ENCODE measurements at places on chromosomes 13 and 19.

- ATAC-seq = no peak
Observed at GRCh38 chr19:38502410-38503076, 69.1 kb downstream of the RYR1 start.

DNA sequence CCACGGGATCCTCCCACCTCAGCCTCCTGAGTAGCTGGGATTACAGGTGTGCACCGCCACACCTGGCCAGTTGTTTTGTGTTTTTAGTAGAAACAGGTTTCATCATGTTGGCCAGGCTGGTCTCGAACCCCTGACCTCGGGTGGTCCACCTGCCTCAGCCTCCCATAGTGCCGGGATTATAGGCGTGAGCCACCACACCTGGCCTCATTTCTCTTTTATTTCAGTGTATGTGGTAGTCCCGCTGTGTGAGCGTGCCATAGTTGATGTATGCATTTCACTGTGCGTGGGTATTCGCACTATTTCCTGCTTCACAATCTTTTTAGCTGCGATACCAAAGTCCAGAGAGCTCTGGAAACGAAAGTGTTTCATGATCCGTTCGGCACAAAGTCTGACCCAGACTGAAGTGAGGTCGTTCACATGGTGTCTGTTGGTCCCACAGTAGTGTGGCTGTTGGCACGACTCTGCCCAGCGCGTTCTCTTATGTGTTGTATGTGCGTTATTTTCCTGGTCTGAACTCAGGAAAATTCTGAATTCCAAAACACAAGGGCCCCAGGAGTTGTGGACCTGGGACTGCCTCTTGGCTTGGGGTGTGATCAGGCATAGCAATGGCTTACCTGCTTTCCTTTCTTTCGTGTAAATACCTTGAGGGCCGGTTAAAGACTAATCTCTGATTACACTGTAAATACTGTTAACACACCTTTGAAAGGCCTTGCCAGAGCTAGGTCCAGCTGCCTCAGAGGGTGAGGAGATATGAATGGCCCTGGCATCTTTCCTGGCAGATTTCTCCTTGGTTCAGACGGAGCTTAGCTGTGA lies 8.6 kb downstream of the EPN1 start:
- ATAC-seq = no peak

GRCh38 chr13:49620170-49620621 lies 8.1 kb upstream of the ARL11 start:
- ATAC-seq = peak; percentile 31

GRCh38 chr13:51270623-51271415 lies 48.6 kb downstream of the FAM124A start:
- peak; percentile 57 for ATAC-seq

DNA sequence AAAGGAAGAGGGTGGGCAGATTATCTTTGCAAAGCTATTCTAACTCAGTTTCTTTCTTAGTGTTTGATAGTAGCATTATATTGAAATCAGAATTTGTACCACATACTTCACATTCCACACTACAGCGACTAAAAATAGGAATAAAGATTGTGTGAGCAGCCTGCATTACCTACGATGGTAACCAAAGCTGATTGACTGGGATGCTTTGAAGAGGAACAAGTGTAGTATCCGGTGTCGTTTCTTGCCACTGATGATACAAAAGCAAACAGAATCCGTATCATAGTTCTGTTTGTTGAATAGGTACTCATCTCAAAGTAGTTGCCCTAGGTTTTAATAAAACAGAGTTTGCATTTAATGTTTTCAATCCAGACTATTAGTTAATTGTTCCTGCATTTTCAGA lies 51.2 kb downstream of the FLT3 start:
- ATAC-seq = no peak

DNA sequence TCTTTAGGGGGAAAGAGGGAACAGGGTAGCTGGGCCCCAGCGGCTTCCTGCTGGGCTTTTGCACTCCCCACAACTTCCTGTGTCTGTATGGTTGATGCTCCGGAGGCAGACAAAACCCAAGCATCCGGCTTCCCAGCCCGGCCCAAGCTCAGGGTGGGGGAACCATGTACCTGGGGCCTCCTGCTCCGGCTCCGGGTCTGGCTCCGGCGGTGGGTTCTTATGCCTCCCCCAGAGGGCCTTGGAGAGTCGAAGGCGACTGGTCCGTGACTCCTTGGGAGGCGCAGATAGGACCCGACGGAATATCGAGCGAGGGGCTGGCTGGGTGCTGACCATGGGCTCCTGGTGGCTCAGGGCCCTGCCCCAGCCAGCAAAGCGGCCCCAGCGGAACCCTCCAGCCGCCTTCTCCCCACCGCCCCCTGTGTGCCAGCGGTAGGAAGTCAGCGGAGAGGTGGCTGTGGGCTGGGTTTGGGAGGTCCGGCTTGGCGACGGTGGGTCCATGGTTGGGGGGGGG lies 428 bp downstream of the RASAL3 start:
- no peak for ATAC-seq

- ATAC-seq = no peak
Observed at GRCh38 chr19:13150931-13151604, 857 bp downstream of the IER2 start.

DNA sequence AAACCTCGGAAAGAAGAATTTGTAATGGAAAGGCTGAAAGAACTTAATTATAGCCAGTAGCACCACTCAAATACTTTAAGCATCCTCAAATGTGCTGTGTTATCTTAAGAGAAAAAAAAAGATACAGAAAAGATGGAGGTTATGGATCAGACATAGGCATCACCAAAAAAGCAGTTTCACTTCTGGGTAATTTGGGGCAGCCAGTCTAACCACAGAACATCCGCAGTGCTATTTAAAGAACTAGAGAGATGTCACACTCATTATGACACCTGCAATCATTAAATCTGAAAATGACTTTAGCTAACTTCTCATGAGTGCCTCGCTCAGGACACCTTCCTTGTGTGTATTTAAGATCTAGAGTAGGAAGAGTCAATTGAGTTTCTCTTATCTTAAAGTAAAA lies 211.8 kb downstream of the RBM26 start:
- no peak for ATAC-seq

- no peak for ATAC-seq
Observed at GRCh38 chr19:14979476-14980255, at the start of gene SLC1A6. Gene SLC1A6 (minus strand): TSS chr19:14979864. CDS start chr19:14972910, 6,954 bp downstream.

GRCh38 chr19:4059891-4060620 lies 6.6 kb downstream of the ZBTB7A start:
- no peak for ATAC-seq

GRCh38 chr13:33611121-33611805 lies 206.7 kb upstream of the RFC3 start:
- ATAC-seq = peak; percentile 91

GRCh38 chr19:1299801-1300200 lies 14.1 kb downstream of the EFNA2 start:
- no peak for ATAC-seq

DNA sequence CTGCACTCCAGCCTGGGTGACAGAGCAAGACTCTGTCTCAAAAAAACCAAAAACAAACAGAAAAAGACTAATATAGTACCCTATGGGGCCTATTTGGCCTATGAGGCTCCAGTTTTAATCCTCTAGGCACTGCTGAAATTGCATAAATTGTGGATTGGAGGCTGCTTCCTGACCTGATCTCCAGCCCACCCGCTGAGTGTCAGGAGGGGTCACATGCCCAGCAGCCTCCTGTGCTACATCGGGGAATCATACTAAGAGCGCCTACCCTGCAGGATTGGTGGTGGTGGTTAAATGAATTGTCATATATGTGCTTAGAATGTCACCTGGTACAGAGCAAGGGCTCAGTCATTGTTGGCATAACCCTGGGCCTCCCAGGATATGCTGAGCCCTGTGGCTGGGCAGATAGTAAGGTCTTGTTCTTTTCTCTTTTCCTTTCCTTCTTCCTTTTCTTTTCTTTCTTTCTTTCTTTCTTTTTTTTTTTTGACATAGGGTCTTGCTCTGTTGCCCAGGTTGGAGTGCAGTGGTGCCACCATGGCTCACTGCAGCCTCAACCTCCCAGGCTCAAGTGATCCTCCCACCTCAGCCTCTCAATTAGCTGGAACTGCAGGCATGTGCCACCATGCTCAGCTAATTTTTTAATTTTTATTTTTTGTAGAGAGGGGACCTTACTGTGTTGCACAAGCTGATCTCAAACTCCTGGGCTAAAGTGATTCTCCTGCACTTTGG lies 31.3 kb downstream of the LTBP4 start:
- ATAC-seq = no peak

GRCh38 chr13:60627071-60627686 lies 230.2 kb downstream of the TDRD3 start:
- ATAC-seq = peak; percentile 68

GRCh38 chr19:48368936-48369335 lies 4.8 kb downstream of the SYNGR4 start:
- no peak for ATAC-seq

DNA sequence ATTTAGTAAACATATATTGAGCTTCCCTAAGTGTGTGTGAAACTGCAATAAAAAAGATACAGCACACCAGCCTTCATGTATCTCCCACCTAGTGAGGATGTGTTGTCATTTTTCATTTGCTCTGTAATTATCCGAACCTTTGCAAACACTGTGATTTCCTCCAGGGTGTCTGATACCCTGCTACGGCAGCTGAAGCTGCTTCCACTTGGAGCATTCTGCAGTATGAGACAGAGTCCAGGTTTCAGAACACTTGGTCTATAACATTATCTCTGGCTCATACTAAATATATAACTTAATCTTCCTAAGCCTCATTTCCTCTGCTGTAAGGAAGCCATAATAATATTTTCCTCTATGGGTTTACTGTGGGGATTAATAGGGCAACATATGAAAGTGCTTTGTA lies 1338.1 kb upstream of the SLC10A2 start:
- no peak for ATAC-seq

DNA sequence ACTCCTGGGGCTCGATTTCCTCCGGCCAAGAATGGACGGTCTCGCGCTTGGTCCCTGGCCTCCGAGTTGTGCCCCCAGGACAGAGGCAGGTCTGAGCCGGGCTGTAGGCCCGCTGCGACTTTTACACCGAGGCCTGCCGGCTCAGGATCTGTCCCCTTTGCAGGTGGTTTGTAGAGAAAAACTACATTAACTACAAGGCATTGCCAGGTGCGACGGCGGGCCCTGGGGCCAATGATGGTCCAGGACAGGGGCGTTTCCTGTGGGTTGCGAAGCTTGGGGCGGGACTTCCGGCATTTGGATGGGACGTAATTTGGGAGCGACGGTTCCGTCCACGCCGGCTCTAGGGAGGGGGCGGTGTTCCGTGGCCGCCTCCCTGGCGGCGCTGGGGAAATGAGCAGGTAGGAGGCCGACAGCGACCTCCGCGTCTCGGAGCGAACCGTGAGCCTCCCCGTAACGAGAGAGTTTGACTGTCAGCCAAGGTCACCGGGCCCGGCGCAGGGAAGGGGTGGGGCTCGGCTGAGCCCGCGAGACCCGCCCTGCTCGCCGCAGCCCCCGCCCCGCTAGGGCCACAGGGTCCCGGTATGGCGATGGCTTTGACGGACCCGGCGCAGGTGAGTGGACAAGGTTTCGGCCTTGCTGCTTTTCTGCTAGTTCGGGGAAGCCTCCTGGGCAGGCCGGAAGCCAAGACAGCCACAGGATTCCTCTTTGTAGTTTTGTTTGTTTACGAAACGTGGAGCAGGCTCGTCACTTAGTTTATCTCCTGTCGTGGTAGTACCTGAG lies at the start of gene ZNF805:
Gene ZNF805 (plus strand): TSS at position 322 of the 780 bp plus-strand sequence. CDS start 260 bp downstream, at position 582.
- ATAC-seq = peak; percentile 98

DNA sequence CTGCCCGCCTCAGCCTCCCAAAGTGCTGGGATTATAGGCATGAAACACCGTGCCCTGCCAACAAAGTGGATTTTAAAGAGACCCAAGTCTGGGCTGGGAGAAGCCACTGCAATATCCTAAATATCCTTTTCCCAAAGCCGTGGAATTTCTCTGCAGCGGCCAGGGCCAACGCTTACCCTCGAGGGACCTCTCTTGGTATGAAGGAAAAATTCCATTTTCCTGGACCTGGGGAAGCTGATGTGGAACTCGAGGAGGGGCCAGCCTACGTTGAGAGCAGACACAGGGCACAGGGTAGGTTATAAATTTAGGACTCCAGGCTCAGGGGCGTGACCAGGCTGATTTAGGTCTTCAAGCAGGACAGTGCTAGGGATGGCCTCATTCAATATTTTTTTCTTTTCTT lies 17.7 kb upstream of the UPF1 start:
- no peak for ATAC-seq

- ATAC-seq = no peak
Observed at GRCh38 chr13:79384022-79384610, 21.9 kb downstream of the RBM26 start.

DNA sequence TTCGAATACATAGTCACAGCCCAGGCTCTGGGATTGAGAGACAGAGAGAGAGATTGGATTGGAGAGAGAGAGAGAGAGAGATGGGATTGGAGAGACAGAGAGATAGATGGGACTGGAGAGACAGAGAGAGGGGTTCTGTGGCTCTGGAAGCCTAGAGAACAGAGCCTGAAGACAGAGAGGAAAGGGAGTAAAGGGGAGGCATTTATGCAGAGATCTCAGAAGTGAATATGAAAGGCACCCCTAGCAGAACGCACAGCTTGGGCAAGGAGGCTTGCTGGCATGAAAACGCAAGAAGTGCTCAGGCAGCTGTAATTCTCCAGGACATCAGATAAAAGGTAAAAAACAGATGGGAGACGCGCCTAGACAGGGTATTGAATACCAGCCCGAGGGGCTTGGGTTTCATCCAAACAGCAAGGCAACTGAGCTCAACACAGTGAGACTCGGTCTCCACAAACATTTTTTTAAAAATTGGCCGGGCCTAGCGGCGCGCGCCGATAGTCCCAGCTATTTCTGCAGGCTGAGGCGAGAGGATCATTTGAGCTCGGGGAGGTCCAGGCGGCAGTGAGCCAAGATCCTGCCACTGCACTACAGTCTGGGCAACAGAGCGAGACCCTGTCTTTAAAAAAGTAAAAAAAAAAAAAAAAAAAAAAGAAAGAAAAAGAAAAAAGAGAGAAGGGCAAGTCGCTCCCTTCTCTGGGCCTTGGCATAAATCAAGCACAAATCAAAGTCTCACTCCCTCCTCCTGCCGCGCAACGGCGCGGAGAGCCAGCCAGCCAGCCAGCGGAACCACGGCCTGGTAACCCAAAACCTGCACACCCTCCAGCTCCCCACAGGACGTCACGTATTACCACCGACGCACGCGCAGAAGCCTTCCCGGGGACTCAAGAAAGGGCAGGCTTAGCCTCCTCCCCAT lies 774 bp upstream of the PPP2R1A start:
- ATAC-seq = peak; percentile 5

DNA sequence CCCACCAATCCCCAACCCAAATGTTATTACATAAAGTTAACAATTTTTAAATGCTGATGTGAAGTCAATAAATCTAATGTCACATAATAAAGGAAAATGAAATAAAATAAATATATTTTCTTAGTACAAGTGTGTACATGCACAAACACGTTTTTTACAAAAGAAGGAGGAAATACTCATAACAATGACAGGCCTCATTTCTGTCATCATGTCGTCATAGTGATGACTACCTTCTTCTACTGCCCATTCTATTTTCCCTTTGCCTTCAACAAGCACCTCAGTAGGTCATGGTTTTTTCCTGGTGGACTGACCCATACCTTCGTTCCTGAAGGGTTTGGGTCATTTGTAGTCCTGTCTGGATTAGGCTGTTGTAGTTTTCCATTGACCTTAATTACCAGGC lies 185.3 kb upstream of the IPO5 start:
- no peak for ATAC-seq

GRCh38 chr19:4891066-4891465 lies 11.6 kb downstream of the ARRDC5 start:
- ATAC-seq = no peak

GRCh38 chr13:44906230-44906629 lies 83.0 kb downstream of the NUFIP1 start:
- no peak for ATAC-seq
